Activated CD8-positive, alpha-beta T cell treated with anti-CD3 and anti-CD28 coated beads, Interleukin-2, amount 10 ng/mL, durations not matched to agents 7 days and 5 days (primary cell): ENCODE measurements at places on chromosomes 12 and 14. TPM values are rescaled to one million over a fixed set of nuclear protein-coding genes. Genes with fewer than 3 reads are reported as not detected.
A peak's percentile ranks its signal among the peaks of the same experiment; 100 is the strongest.

The GPR132 gene
- total RNA-seq, result 35.7 TPM

DNA sequence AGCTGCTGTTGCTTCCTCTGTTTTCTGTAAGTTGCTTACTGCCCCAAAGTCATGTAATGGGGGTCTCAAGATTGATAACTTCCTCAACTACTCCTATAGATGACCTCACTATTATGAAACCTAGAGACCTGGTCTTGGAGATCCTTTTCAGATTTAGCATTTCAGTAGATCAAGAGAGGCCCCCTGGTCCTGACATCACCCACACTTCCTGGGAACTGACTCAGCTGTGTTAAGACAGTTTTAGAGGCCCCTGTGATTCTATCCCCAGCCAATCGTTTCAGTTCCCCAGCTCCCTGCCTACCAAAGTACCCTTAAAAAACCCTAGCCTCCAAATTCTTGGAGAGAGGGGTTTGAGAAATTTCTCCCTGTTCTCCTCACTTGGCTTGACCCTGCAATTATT is 9.2 kb upstream of the ARG2 start:
- no peaks in the 10 kb centered on the region for H3K36me3 ChIP-seq
- no peak overlapping the region for H3K27ac ChIP-seq
- H3K27me3 ChIP-seq, result peaks cover 6% of the 10 kb centered on the region
- no peak for DNase-seq
- no peak overlapping the region for H3K4me3 ChIP-seq

DNA sequence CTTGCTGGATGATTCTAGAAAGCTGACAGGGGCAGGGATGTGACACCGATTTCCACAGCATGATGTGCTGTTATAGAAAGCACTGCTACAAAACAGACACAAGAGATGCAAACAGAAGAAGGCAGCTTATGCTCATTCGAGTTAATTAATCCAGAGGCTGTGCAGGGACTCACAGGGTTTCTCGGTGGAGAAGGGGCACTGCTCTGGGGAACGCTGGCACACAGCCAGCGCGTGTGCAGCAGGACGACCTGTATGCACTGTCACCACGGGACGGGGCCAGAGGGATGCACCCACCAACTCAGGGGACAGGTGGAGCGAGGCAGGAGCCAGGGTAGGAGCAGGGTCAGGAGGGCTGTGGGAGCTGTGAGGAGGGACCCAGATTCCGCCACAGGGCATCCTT is 143.5 kb downstream of the RIMBP2 start:
- H3K4me1 ChIP-seq, result no peaks in the 10 kb centered on the region
- no peaks in the 10 kb centered on the region for H3K27me3 ChIP-seq
- H3K4me3 ChIP-seq, result no peak overlapping the region
- no peaks in the 10 kb centered on the region for H3K36me3 ChIP-seq
- H3K27ac ChIP-seq, result no peak overlapping the region
- DNase-seq, result no peak

- H3K27ac ChIP-seq, result peak overlapping the region; percentile 92
- H3K4me1 ChIP-seq, result peaks cover 91% of the 10 kb centered on the region
- H3K27me3 ChIP-seq, result no peaks in the 10 kb centered on the region
- H3K36me3 ChIP-seq, result peaks cover 53% of the 10 kb centered on the region
Measured at GRCh38 chr14:22565391-22565945, 23.6 kb downstream of the DAD1 start.

GRCh38 chr12:22101749-22102243 is 55.8 kb downstream of the CMAS start:
- peaks cover 7% of the 10 kb centered on the region for H3K27me3 ChIP-seq
- no peak for DNase-seq
- H3K36me3 ChIP-seq, result no peaks in the 10 kb centered on the region
- peaks cover 13% of the 10 kb centered on the region for H3K4me1 ChIP-seq
- no peak overlapping the region for H3K27ac ChIP-seq

DNA sequence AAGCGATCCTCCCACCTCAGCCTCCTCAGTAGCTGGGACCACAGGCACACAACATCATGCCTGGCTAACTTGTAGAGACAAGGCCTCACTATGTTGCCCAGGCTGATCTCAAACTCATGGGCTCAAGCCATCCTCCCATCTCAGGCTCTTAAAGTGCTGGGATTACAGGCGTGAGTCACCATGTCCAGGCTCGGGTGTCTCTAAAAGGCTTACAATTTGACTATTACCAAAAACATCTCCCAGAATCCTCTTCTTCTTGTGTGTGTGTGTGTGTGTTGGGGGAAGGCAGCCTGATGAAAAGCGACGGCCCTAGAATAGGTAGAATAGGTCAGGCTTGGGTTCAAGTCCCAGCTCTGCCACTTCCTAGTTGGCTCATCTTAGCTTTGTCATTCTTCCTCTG is 16.8 kb downstream of the MSI1 start:
- peaks cover 6% of the 10 kb centered on the region for H3K27me3 ChIP-seq
- H3K36me3 ChIP-seq, result no peaks in the 10 kb centered on the region
- no peak for DNase-seq
- H3K27ac ChIP-seq, result no peak overlapping the region

DNA sequence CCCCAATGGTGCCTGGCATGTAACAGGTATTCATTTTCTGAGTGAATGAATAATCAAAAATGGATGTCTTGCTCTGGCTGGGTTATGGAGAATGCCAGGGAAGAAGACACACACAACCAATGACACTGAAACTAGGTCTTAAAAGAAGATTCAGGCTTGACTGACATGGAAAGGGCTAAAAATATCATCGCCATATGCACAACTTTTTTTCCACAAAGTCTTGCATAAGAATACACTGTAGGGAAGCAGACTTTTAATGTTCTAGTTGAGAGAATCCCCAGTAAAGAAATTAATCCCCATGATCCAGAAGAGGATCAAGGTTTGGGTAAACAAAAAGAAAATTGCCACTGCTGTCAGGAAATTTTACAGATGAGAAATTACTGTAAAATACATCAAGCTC is 116.4 kb downstream of the SLC2A13 start:
- no peak for DNase-seq
- H3K27me3 ChIP-seq, result no peaks in the 10 kb centered on the region
- H3K4me3 ChIP-seq, result no peak overlapping the region
- no peaks in the 10 kb centered on the region for H3K4me1 ChIP-seq

DNA sequence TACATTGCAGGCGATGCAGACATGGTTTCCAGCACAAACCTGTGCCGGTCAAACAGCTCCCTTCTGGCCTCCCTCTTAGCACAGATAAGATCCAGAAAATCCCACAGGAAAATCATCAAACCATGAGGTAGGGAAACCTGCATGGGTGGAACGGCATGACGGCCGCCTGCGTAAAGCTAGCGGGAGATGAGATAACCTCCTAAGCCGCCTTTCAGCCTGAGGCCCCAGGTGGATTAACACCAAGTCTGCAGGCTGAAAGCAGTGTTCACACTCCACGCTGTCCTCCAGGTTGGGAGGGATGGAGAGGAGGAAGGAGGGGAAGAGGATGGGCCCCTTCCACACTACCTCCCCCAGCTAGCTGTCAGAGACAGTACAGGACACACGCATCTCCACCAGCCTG is 63.8 kb downstream of the TSPAN11 start:
- no peaks in the 10 kb centered on the region for H3K36me3 ChIP-seq
- peaks cover 5% of the 10 kb centered on the region for H3K4me1 ChIP-seq
- no peaks in the 10 kb centered on the region for H3K27me3 ChIP-seq

DNA sequence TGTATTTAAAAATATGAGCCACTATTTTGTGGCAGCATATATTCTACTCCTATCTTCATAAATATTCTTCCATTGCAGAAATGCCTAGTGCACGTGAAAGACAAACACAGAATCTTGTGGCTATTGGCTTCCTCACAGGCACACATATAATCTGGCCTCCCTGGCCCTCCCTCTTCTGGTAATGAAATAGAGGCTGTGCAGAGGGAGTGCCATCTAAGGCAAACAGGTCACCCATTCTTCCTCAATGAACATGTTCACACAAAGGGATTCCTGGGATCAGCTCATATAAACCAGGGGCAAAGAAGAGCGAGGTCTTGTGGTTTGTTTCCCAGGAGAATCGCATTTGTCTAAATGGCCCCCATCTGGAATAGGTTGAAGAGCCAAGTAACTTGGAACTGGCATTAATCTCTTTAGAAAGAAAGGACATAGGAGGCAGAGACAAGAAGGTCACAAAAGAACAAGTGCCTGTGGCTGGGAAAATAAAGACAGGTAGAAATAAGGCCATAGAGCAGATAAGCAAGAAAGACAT is 171.6 kb upstream of the PTPRQ start:
- H3K4me3 ChIP-seq, result no peak overlapping the region
- no peaks in the 10 kb centered on the region for H3K4me1 ChIP-seq
- no peaks in the 10 kb centered on the region for H3K36me3 ChIP-seq
- no peak for DNase-seq
- peaks cover 2% of the 10 kb centered on the region for H3K27me3 ChIP-seq
- no peak overlapping the region for H3K27ac ChIP-seq

GRCh38 chr12:91056488-91056887 is 1.3 kb downstream of the KERA start:
- no peak overlapping the region for H3K4me3 ChIP-seq
- no peak overlapping the region for H3K27ac ChIP-seq
- no peaks in the 10 kb centered on the region for H3K36me3 ChIP-seq
- H3K27me3 ChIP-seq, result peaks cover 2% of the 10 kb centered on the region
- DNase-seq, result no peak
- H3K4me1 ChIP-seq, result no peaks in the 10 kb centered on the region

DNA sequence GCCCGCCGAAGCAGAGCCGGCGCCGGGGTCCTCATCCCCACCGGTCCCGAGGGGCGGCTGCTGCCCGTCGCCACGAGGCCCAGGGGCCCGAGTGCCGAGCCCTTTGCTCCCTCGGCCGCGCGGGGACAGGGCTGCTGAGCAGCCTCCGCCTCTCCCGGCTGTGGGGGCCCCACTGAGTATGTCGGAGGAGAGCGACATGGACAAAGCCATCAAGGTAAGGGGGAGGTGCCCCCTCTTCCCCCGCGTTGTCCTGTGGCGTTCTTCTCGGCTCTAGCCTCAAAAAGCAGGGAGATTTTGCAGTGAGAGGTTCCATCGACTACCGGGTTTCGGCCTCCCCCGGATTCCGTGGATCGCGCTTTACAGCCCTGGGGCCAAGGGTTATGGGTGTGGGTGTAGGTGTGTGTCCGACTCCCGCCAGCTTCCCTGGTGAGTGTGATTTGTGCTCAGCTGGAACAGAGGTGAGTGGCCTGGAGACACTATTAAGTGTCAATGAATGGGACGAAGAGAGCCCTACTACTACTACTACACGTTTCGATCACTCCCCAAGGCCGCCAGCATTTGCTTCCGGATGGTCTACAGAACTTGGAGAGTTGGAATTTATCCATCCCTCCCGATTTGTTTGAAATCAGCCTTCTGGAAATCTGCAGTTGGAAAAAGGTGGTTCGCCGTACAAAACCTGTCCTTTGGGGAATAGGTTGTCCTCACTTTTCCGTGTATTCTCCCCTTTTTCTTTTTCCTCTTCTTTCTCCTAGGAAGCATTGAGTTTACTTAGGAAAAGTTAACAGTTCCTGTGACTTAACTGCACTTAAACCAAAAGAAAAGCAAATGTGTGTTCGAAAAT is 748 bp downstream of the MAPKAPK5 start:
- peaks cover 46% of the 10 kb centered on the region for H3K4me1 ChIP-seq
- peak overlapping the region; percentile 95 for H3K4me3 ChIP-seq
- H3K27me3 ChIP-seq, result no peaks in the 10 kb centered on the region
- peak; percentile 36 for DNase-seq
- peak overlapping the region; percentile 95 for H3K27ac ChIP-seq

The ZDHHC22 gene
- total RNA-seq, result not detected

GRCh38 chr12:113077859-113078255 is 21.3 kb downstream of the DTX1 start:
- DNase-seq, result no peak
- no peak overlapping the region for H3K4me3 ChIP-seq
- no peaks in the 10 kb centered on the region for H3K36me3 ChIP-seq
- peaks cover 3% of the 10 kb centered on the region for H3K27me3 ChIP-seq
- peaks cover 13% of the 10 kb centered on the region for H3K4me1 ChIP-seq
- no peak overlapping the region for H3K27ac ChIP-seq

The SMOC1 gene
- not detected for total RNA-seq

GRCh38 chr14:26765768-26766520 is 168.1 kb upstream of the NOVA1 start:
- no peak overlapping the region for H3K4me3 ChIP-seq
- H3K36me3 ChIP-seq, result no peaks in the 10 kb centered on the region
- no peak for DNase-seq
